Thymus (tissue), 14 donors: ENCODE measurements at places on chromosomes 1 and 21. TPM values are rescaled to one million over a fixed set of nuclear protein-coding genes. Genes with fewer than 3 reads are reported as not detected.

FAM72C gene
- 1.9 TPM for polyA plus RNA-seq

ERI3 gene
- polyA plus RNA-seq, result 28.0 TPM

DNA sequence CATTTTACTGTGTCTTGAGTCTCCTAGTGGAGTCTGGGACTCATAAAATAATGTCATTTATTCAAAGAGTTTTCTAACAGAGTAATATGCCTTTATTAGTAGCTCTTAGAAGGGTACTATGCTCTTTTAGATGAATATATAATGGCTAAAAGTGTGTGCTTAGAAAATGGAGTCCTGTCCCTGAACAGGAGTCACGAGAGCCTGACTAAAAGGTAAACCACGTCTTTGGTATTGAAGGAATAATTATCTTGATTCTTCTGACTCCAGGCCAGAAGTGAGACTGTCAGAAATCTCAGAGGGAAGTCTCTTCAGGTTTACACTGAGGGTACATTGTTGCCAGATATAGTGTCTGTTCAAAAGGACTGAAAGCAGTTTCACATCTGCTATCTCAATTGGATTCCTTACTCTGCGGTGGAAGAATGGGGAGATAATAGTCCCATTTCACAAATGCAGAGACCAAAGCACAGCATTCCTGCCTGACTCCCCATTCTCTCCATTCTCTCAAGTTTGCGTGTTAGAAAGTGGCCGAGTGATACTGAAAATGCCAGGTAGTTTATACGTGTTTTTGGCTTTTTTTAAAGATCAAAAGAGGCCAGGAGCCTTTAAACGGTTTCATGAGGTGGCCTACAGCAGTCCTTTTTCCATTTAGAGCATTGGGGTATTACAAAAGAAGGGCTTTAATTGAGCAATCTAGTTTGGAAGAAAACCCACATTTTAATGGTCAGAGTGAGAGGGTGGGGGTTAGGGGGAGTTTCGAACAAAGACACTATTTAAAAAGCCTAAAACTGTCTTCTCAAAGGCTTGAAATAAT is 176.6 kb downstream of the VPS13D start:
- no peak overlapping the region for H3K27ac ChIP-seq
- H3K36me3 ChIP-seq, result peaks cover 19% of the 10 kb centered on the region
- no peaks in the 10 kb centered on the region for H3K4me1 ChIP-seq

DNA sequence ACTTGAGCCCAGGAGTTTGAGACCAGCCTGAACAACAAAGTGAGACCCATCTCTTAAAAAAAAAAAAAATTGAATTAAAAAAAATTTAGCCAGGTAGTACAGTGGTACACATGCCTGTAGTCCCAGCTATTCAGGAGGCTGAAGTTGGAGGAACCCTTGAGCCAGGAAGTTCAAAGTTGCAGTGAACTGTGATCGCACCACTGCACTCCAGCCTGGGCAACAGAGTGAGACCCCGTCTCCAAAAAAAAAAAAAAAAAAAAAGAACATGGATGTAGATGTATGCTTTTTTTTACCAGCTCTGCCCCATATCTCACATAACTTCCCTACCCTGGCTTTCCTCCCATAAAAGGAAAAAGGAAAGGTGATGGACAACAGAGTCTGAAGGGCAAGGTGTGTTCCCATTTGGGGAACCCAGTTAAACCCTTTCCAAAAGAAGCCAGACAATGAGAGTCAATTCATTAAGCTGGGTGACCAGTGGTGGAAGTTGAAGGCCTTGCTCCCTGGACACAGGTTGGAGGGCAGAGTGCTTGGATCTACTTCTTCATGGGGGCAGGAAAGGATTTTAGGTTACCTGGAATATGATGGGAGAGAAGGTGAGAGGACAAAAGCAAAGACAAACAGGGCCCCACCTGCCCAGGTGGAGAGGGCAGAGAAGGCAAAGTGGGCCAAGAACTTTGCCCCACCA is 2.9 kb downstream of the KRTCAP2 start:
- H3K27me3 ChIP-seq, result no peaks in the 10 kb centered on the region
- H3K4me3 ChIP-seq, result no peak overlapping the region
- H3K4me1 ChIP-seq, result peaks cover 23% of the 10 kb centered on the region
- peaks cover 17% of the 10 kb centered on the region for H3K36me3 ChIP-seq

- H3K4me3 ChIP-seq, result no peak overlapping the region
- peaks cover 15% of the 10 kb centered on the region for H3K4me1 ChIP-seq
- H3K36me3 ChIP-seq, result peaks cover 11% of the 10 kb centered on the region
- DNase-seq, result peak; percentile 70
- H3K27me3 ChIP-seq, result no peaks in the 10 kb centered on the region
Measured at GRCh38 chr1:36366091-36366661, 19.5 kb downstream of the STK40 start.

GRCh38 chr1:246805135-246805716 is 81.0 kb downstream of the SCCPDH start:
- H3K4me1 ChIP-seq, result no peaks in the 10 kb centered on the region
- no peak overlapping the region for H3K27ac ChIP-seq
- no peak overlapping the region for H3K4me3 ChIP-seq
- H3K27me3 ChIP-seq, result no peaks in the 10 kb centered on the region
- no peaks in the 10 kb centered on the region for H3K36me3 ChIP-seq

GRCh38 chr1:53270107-53270506 is 31.8 kb upstream of the MAGOH start:
- H3K36me3 ChIP-seq, result no peaks in the 10 kb centered on the region
- DNase-seq, result no peak
- H3K27ac ChIP-seq, result no peak overlapping the region
- H3K4me1 ChIP-seq, result no peaks in the 10 kb centered on the region

- H3K27ac ChIP-seq, result no peak overlapping the region
- no peaks in the 10 kb centered on the region for H3K4me1 ChIP-seq
- no peak overlapping the region for H3K4me3 ChIP-seq
Measured at GRCh38 chr1:177227978-177228692, 57.4 kb downstream of the BRINP2 start.

DNA sequence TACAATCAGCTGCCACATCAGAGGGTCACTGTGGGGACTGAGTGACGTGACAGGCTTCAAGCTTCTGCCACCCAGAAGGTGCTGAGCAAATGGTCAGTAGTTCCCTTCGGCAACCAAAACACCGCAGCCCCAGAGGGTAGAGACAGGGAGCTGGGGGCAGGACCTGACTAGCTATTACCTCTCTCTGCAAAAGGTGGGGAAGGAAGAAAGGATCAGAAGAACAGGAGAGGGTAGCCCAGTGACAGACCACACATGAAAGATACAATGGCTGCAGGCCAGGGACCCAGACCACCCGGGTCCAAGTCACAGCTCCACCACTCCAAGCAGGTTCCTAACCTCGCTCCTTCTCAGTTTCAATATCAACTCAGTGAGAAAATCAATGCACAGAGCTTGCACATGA is 377.1 kb downstream of the NPHP4 start:
- H3K4me3 ChIP-seq, result no peak overlapping the region
- no peak overlapping the region for H3K27ac ChIP-seq
- H3K4me1 ChIP-seq, result no peaks in the 10 kb centered on the region
- H3K36me3 ChIP-seq, result no peaks in the 10 kb centered on the region
- H3K27me3 ChIP-seq, result no peaks in the 10 kb centered on the region

- no peak for DNase-seq
- no peak overlapping the region for H3K27ac ChIP-seq
Measured at GRCh38 chr1:41914516-41914915, 4.2 kb downstream of the HIVEP3 start.

GRCh38 chr1:101379950-101380349 is 143.1 kb downstream of the S1PR1 start:
- H3K36me3 ChIP-seq, result no peaks in the 10 kb centered on the region
- DNase-seq, result no peak
- peaks cover 15% of the 10 kb centered on the region for H3K4me1 ChIP-seq
- H3K27ac ChIP-seq, result no peak overlapping the region
- no peaks in the 10 kb centered on the region for H3K27me3 ChIP-seq

DNA sequence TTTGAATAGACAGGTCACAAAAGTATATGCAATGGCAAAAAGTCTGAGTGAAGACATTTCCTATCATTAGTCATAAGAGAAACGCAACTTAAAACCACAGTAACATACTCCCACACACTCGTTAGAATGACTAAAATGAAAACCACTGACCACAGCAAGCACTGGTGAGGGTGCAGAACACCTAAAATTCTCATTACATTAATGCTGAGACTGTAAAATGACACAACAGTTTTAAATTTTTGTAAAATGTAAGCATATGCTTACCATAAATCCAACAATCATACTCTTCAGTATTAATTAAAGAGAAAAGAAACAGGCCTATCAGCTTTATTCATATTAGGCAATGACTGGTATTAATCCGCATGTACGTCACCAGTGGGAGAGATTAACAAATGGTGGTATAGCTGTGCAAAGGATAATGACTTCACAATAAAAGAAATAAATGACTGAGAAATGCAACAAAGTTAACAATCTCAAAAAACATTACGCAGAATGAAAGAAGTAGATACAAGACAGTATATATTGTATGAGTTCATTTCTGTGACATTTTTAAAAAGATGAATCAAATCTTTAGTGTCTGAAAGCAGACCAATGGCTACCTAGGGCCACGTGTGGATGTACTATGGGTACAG is 253.5 kb downstream of the AKT3 start:
- DNase-seq, result no peak
- no peaks in the 10 kb centered on the region for H3K4me1 ChIP-seq
- no peaks in the 10 kb centered on the region for H3K27me3 ChIP-seq
- no peaks in the 10 kb centered on the region for H3K36me3 ChIP-seq

- no peaks in the 10 kb centered on the region for H3K36me3 ChIP-seq
Measured at GRCh38 chr21:29184037-29184436, 53.6 kb downstream of the MAP3K7CL start.

DNA sequence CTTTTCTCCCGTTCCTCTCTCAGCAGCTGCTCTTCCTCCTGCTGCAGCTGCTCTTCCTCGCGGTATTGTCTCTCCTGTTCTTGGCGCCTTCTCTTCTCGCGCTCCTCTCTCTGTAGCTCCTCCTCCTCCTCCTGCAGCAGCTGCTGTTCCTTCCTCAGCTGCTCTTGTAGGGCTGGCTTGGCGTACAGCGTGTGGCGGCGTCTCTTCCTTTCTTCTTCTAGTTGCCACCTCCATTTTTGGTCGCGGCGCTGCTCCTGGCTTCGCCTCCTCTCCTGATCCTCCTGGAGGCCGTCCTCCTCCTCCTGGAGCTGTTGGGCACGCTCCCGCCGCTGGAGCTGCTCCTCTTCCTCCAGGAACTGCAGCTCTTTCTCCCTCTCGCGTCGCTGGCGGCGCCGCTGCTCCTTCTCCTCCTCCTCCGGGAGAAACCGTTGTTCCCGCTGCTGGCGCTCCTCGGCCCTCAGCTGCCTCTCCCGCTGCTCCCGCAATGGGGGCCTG is 4.8 kb downstream of the TCHH start:
- no peak overlapping the region for H3K27ac ChIP-seq
- no peaks in the 10 kb centered on the region for H3K36me3 ChIP-seq
- H3K27me3 ChIP-seq, result peaks cover 97% of the 10 kb centered on the region
